NCI-H187 (cell line): ENCODE measurements at places on chromosomes 4 and X.

DNA sequence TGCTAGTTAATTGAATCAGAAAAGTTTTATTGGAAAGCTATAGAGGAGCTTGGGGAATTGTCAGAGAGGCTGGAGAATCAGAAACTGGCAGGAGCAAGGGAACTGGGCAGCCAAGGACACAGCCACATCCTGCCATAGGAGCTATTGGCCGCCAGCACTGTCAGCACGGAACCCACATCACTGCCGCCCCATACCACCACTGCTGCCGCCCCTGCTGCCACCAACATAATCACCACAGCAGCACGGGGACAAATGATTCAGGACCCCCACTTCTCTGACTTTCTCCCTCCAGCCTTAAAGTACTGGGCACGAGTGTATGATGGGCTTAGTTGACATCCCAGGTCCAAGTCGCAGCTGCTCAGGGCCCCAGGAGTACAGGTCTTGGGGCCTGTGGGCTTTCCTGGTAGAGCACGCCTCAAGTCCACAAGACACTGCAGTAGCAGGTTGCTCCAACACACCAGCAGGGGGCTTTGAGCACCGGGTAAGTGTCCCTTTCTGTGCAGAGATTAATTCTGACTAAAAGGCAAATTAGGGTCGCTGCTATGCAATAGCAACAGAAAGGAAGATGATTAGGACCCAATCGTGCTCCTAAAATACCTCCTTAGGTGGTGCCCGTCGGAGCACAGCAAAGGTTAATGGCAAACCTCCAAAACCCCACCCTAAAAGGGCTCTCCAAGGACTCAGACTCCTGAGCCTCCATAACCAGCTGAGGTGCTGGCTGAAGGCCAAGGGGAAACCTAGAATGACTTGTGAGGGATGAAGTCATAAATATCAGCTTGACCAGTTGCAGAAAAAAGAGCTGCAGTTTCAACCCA is 6.9 kb downstream of the PJA1 start:
- peak; percentile 1 for DNase-seq

- no peak for DNase-seq
Measured at GRCh38 chr4:21845663-21846062, 102.9 kb downstream of the KCNIP4 start.

DNA sequence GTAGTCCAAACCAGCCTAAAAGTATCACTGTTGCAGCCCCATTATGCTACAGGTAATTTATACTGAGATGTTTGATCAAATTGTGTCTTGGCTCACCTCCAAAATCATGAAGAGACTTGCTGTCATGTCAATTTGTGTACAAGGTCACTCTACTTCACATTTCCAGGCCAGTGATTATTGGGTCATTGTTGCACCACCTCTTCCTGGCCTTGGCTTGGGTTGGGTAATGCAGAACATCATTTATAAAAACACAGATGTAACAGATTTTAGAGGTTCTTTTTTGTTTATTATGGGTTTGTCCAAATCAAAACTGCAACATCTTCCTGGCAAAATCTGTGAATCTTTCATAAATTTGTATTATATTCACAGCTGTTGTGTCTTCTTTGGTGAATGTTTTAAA is 459.5 kb downstream of the ANKRD50 start:
- DNase-seq: no peak

DNA sequence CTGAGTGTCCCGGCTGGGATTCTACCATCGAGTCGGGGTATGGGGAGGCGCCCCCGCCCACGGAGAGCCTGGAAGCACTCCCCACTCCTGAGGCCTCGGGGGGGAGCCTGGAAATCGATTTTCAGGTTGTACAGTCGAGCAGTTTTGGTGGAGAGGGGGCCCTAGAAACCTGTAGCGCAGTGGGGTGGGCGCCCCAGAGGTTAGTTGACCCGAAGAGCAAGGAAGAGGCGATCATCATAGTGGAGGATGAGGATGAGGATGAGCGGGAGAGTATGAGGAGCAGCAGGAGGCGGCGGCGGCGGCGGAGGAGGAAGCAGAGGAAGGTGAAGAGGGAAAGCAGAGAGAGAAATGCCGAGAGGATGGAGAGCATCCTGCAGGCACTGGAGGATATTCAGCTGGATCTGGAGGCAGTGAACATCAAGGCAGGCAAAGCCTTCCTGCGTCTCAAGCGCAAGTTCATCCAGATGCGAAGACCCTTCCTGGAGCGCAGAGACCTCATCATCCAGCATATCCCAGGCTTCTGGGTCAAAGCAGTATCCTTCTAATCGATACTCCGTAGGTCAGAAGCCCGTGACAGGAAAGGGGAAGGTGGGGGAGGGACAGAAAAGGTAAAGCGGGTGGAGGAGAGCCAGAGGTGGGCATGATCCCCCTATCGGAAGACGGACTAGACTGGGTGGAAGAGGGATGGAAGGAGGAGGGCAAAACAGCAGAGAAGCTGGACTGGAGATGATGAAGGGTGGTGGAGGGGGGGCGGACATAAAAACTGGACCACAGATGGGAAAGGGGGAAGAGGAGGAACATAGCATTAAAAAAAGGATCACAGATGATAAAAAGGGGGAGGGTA is 828 bp downstream of the TSPYL2 start:
- DNase-seq: no peak

DNA sequence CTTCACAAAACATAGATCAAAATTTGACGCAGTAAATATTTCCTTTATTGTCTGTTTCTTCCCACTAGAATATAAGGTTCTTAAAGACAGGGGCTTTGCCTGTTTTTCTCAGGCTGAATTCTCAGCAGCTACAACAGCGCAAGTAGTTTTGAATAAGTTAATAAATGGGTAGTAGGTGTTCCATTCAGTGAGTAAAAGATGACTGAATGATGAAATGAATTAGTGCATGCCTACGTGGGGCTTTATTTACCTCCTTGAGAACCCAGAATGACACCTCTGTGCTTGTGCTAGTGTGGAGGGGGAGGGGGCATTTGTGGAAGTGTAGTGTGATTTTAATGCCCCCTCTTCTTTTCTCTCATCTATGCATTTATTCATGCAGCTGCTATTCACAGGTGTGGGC is 278.9 kb downstream of the FBXW7 start:
- DNase-seq: no peak

GRCh38 chr4:104417357-104417882 is 77.3 kb downstream of the CXXC4 start:
- DNase-seq: no peak

DNA sequence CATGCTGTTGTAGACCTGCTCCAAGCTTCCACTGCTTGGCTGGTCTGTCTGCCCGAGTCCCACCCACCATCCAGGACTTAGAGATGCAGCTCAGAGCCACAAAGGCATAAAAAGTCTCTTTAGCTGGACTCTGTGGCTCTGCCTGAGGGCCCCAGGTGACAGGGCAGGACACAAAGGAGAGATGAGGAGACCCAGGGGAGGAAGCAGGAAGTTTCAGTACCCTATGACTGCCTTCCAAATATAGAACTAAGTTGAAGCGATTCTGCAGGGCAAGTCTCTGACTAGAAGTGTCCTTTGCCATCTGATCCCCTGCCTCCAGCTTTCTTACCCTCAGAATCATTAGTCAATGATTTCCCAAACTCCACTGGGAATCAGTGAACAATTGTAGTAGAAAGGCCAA is 11.2 kb upstream of the CXCR3 start:
- no peak for DNase-seq
